Pancreas (tissue), 10 donors: ENCODE measurements at places on chromosomes 7 and 10. TPM values are rescaled to one million over a fixed set of nuclear protein-coding genes. Genes with fewer than 3 reads are reported as not detected.
A peak's percentile ranks its signal among the peaks of the same experiment; 100 is the strongest.

The CREB5 gene
- total RNA-seq = 2.9 TPM

DNA sequence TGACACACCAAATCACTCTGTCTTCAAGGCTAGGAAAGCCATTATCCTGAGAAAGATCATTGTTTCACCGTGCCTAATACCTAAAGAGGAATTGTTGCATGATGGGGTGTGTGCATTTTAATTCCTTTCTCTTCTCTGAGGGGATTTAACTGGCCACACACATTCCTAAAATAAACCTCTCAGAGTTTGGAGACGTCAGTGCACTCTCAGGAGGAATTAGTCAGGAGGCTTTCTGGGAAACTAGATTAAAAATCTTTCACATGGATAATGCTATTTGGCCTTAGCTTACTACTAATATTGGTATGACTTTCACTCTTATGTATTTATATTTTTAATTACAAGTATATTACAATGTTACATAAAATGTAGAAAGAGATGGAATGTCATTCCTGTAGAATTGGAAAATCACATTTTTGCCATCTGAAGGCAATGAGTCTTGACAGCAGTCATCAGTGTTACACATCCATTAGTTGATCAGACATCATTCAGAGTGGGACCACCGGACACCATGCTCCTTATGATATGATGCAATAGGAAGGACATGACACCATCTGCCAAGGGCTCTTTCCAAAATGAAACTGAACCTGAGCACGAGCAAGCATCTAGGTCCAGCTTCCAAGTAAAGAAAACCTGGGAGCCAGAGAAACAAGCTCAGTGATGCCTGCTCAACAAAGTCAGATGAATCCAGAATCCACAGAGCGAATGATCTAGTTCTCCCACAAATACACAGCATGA, 43.1 kb upstream of the TMEM273 start:
- DNase-seq = no peak

The HSPA12A gene
- total RNA-seq = 5.5 TPM

- no peak for DNase-seq
These were observed 24.9 kb downstream of the COL28A1 start for GRCh38 chr7:7510794-7511193.

DNA sequence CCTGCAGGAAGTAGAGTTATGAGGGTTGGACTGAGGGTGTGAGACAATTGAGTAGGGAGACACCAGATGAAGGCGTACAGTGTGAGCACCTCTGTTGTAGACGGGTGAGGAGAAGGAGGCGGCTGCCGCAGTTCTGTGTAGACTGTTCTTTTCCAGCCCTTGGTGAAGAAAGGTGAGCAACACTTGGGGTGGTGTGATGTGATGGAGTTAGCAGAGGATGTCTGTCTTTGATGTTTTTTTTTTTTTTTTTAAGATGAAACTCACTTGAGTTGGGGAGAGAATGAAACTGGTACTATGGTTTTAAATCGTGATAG, 42.8 kb upstream of the RNF216 start:
- DNase-seq = no peak

DNA sequence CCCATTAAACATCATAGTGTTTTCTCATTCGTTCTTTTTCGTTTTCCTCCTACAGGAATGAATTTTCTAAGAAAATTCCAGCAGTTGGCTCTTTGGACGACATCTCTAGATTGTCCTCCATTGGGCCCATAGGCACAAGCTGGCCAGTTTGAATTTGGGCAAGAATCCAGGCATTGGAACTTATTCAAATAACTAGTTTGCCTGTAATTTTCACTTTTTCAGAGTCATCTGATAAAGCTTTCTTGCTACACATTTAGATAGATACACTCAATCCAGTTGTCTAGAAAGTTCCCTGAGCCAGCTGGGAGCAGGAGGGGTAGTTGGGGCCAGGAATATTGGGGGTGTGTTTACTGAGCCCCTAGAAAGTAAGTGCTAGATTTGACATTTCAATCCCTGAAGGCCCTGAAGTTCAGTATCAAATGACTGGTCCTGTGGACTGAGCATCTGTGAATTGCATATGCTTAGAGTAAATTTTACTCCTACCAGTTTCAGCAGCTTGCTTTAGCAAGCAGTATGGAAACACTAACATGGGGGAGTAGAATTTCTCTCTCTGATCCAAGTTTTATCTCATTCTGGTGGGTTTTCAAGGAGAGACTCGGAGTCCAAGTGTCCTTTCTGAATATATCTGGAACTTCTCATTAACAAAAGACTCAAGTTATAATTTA, 5.2 kb downstream of the EGFR start:
- no peak for DNase-seq

The WNT8B gene
- total RNA-seq = 0.46 TPM

- DNase-seq = no peak
These were observed 25.6 kb upstream of the MKX start for GRCh38 chr10:27771231-27771630.

GRCh38 chr7:4862156-4862555, 326 bp upstream of the PAPOLB start:
- no peak for DNase-seq

GRCh38 chr10:130936851-130937250, 374.7 kb downstream of the TCERG1L start:
- no peak for DNase-seq

The DEPP1 gene
- 164 TPM for total RNA-seq

The POLD2 gene
- total RNA-seq = 40.6 TPM

GRCh38 chr7:140262242-140262903, 85.6 kb upstream of the KDM7A start:
- no peak for DNase-seq

The HHEX gene
- 29.1 TPM for total RNA-seq

DNA sequence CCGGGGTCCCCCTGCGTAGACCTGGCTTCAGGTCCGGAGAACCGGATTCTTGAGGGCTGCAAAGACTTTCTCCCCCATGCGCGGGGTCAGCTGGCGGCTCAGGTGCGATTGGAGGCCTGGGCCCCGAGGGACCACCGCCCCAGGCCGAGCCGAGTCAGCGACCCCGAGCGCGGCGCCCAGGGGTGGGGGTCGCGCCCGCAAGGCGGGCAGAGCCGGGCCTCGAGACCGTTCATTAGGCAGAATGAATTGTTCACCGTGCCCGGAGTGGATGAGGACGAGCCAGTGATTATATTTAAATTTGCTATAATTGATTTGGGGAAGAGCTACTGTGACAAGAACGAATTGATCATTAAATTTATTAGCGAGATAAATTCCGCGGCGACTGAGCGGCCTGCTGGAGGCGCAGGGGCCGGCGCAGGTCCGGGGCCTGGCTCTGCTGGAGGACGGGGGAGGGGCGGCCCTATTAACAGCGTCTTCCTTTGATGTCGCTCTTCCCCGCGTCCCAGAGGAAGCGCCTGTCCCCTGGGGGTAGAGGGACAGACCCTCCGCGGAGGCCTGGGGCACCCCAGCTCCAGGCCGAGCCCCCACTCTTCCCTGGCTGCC, 7.5 kb downstream of the MNX1 start:
- peak; percentile 23 for DNase-seq

GRCh38 chr7:116569737-116570136, 44.9 kb downstream of the CAV1 start:
- DNase-seq = no peak

DNA sequence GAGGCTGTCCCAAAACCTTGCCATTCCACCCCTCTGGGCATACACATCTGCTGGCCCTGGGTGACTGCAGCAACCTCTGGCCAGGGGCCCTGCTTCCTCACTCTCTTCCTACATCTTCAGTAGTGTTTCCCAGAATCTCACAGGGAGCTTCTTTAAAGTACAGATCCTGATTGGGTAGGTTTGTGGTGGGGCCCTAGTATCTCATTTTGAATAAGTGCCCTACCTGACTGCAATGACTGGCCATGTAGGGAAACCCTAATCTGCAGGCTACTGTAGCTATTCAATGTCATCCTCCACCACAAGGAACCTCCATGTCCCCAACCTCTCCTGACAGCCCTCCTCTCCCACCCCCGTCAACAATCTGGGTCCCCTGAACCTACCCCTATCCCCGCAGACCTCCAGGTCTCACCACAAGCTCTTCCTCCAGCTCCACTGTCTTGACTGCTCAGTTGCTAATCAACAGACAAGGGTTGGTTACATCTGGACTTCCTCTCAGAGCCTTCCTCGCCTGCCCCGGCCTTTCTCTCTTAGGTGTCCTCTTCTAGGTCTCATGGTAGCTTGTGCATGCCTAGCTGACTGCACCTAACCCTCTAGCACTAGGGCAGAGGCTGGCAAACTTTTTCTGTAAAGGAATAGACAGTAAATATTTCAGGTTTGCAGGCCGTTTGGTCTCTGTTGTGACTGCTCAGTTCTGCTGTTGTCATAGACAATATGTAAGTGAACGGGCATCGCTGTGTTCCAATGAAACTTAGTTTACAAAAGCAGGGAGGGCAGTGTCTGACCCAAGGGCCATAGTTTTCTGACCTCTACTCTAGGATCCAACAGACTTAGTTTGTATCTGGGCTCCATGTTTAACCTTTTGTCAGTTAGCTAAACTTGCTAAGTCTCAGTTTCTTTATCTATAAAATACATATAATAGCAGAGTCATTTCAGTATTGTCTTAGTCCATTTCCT, 121.1 kb downstream of the AOAH start:
- DNase-seq = no peak

- DNase-seq = no peak
These were observed 4.6 kb upstream of the MYH16 start for GRCh38 chr7:99267841-99268576.

GRCh38 chr10:58892031-58892531, 284.4 kb upstream of the PHYHIPL start:
- no peak for DNase-seq

The CRYGN gene
- 0.09 TPM for total RNA-seq

- no peak for DNase-seq
These were observed 151.6 kb upstream of the PRSS58 start for GRCh38 chr7:142409471-142409870.

The SRRM3 gene
- total RNA-seq = 1.4 TPM

The MBL2 gene
- total RNA-seq = not detected

The CCT6A gene
- total RNA-seq = 54.1 TPM

- no peak for DNase-seq
These were observed 183.6 kb downstream of the NRP1 start for GRCh38 chr10:33150889-33151288.

- no peak for DNase-seq
These were observed 1.5 kb upstream of the TRAPPC14 start for GRCh38 chr7:100160067-100160466.

DNA sequence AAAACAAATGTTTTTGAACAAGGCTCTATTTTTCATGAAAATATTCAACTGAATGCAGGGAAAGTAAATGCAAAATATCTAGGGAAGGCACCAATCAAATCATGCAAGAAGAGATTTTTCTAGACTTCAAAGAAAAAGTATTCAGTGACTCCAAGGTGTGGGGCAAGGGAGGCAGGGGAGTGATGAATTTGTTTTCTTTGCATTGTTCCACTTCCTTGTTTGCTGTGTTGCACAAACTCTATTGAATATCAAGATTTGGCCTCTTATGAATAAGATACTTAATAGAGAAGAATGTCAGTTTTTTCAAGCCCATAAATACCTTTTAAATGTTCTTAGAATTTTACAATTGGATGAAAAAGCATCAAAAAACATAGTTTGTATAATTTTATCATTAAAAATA, 26.4 kb downstream of the STEAP1 start:
- DNase-seq = no peak

GRCh38 chr10:62048919-62049623, 147.6 kb downstream of the ARID5B start:
- peak; percentile 57 for DNase-seq

DNA sequence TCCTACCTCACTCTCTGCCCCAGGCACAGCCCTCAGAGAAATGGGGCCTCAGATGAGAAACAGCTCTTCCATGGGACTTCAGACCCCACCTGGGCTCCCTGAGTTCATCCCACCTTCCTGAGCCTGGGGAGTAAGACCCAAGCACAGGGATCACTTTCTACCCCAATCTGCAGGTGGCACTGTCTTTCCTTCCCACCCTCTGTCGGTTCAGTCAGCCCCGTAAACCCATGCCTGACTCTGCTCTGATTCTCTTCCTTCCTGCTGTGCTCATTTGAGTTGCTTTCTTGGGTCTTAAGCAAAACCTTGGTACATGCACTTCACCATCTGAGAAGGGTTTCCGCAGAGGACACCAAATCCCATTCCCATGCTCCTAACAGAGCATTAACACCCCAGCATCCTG, 306.4 kb upstream of the CDC14C start:
- DNase-seq = no peak

- DNase-seq = peak; percentile 88
These were observed 1.3 kb upstream of the FZD8 start for GRCh38 chr10:35643151-35644049.

- no peak for DNase-seq
These were observed 27.0 kb downstream of the RAPGEF5 start for GRCh38 chr7:22329816-22330524.

DNA sequence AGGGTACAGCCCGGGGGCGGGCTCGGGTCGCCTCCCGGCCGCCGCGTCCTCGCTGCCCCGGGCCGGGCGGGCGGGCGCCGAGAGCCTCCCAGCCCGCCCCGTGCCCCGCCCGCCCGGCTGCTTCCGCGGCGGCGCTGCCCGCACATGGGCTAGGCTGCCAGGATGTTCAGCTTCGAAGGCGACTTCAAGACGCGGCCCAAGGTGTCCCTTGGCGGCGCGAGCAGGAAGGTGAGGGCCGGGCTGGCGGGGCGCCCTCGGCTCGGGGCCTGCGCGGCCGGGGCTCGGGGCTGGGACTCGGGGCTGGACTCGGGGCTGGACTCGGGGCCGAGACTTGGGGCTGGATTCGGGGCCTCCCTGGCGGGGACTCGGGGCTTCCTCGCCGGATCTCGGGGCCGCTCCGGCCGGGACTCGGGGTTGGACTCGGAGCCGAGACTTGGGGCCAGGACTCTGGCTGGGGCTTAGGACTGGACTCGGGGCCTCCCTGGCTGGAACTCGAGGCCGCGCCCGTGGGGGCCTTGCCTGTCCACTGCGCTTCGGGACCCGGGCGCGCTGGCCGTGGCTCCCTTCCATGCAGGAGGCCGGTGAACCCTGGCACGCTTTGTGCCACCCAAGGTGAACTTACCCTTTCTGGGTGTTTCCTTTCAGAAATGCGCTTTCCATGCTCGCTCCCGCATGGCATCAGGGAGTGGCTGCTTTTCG, 534 bp downstream of the UBE3C start:
- peak; percentile 88 for DNase-seq

DNA sequence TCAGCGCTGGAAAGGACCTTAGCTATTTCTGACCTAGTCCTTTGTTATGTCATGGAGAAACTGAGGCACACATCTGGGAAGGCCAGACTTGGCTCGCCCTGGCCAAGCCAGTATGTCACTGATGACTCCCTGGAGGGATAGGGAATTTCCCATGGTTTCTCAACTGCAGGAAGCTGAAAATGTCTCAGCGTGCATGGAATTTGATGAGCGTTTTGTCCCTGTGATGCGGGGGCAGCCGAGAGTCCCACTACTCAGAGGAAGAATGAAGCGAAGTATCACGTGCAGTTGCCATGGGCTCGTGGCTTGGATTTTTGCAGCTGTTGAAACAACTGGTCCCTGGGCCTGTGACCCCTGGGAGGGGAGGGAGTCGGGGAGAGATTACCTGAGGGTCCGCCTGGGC, 44.8 kb downstream of the CLIP2 start:
- no peak for DNase-seq
